Large intestine (tissue), 12 donors: ENCODE measurements at places on chromosomes 4 and X. TPM values are rescaled to one million over a fixed set of nuclear protein-coding genes. Genes with fewer than 3 reads are reported as not detected.

- no peaks in the 10 kb centered on the region for H3K36me3 ChIP-seq
- H3K27ac ChIP-seq, result no peak overlapping the region
- peak; percentile 74 for DNase-seq
Observed at GRCh38 chr4:52641854-52642563, 17.1 kb downstream of the USP46 start.

GRCh38 chr4:7756561-7757355 is 182.9 kb downstream of the AFAP1 start:
- peaks cover 29% of the 10 kb centered on the region for H3K36me3 ChIP-seq
- H3K4me1 ChIP-seq, result no peaks in the 10 kb centered on the region
- no peak overlapping the region for H3K27ac ChIP-seq
- no peak overlapping the region for H3K4me3 ChIP-seq
- H3K27me3 ChIP-seq, result no peaks in the 10 kb centered on the region
- no peak for DNase-seq

NAA11 gene
- polyA plus RNA-seq, result 0.09 TPM

GRCh38 chr4:55830716-55831115 is 11.1 kb downstream of the EXOC1L start:
- peaks cover 4% of the 10 kb centered on the region for H3K27me3 ChIP-seq
- H3K4me1 ChIP-seq, result no peaks in the 10 kb centered on the region
- H3K4me3 ChIP-seq, result no peak overlapping the region

GRCh38 chr4:123380728-123381716 is 15.6 kb upstream of the SPRY1 start:
- H3K4me1 ChIP-seq, result peaks cover 2% of the 10 kb centered on the region
- H3K27me3 ChIP-seq, result no peaks in the 10 kb centered on the region
- no peak for DNase-seq
- no peak overlapping the region for H3K27ac ChIP-seq
- H3K4me3 ChIP-seq, result no peak overlapping the region

CCSER1 gene
- 9.5 TPM for polyA plus RNA-seq

CPLX1 gene
- polyA plus RNA-seq, result 2.8 TPM

GABRE gene
- 47.5 TPM for polyA plus RNA-seq

DNA sequence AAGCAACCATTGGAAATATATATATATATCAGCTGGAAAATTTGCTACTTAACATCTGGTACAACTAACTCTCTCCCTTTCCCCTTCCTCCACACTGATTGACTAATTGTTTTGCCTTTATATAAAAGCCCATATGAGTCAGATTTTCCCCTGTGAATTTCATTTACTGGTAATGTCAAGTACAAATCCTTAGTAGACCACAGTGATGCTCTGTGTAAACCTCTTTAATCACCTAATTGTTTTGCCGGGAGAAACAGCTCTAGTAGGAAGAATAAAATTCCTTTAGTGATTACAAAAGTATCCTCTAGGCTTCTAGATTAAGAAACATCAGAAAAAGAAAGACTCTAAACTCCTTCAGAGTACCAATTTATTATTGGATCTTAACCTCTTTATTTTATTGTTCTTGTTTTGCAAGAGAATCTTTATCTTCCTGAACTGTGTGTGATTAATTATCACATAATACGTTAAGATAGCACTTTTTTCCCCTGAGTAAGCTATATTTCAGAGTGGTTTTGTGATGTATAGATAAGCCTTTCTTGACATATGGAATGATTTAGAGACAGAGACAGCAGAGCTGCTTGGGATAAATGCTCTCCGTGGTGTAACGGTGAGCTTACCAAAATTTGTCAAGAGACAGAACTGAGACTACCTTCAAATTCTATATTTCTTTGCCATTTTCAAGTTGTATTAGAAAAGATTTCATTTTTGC is 1606.4 kb upstream of the TENM3 start:
- DNase-seq, result no peak
- no peaks in the 10 kb centered on the region for H3K4me1 ChIP-seq
- H3K27ac ChIP-seq, result no peak overlapping the region
- peaks cover 2% of the 10 kb centered on the region for H3K27me3 ChIP-seq
- H3K4me3 ChIP-seq, result no peak overlapping the region

GAGE12F gene
- not detected for polyA plus RNA-seq

DNA sequence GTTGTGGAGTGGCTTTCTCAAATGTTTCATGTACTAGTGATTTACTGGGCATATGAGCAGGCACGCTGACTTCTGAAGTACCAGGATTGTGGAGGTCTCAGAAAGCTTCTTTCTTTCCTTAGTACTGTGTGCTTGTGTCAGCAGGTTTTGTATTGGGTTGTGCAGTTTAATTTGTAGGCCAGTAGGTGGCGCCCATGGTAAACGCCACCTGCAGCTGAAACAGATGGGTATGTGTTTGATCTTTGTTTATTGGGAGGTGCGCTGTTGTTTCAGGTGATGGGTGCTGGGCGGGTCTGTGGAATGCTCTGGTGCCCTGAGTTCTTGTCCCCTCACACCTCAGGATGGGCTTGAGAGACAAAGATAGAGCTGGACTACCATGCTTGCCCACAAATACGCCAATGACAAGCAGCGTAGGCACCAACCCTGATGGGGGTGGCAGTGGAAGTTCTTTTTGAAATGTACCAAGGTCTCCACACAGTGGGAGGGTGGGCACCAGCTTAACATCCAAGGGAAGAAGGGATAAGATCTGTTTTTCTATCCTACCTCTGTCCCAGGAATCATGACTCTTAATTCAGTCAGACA is 141.5 kb downstream of the RPS6KA6 start:
- H3K4me3 ChIP-seq, result no peak overlapping the region
- DNase-seq, result peak; percentile 26
- no peak overlapping the region for H3K27ac ChIP-seq
- H3K36me3 ChIP-seq, result no peaks in the 10 kb centered on the region

DNA sequence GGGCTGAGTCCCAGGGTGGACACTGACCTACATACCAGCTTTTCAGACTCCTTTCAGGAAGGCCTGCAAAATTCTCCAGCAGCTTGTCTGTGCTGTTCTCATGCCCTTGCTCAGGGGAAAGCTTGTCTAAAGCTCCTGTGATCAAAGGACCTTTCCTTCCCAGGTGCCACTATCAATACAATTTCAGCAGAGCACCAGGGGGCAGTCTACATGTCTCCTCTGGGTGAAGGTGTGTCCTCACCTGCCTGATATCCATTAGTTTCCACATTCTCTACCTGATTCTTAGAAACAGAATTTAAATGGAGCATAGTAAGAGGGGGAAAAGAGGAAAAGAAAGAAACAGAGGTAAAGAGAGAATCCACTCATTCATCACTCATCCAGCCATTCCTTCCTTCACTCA is 114.2 kb downstream of the PPARGC1A start:
- H3K4me1 ChIP-seq, result no peaks in the 10 kb centered on the region
- no peaks in the 10 kb centered on the region for H3K36me3 ChIP-seq
- no peak overlapping the region for H3K27ac ChIP-seq
- no peak overlapping the region for H3K4me3 ChIP-seq
- no peaks in the 10 kb centered on the region for H3K27me3 ChIP-seq

GRCh38 chr4:159105761-159106243 is 2.9 kb downstream of the RAPGEF2 start:
- peaks cover 6% of the 10 kb centered on the region for H3K27me3 ChIP-seq
- H3K36me3 ChIP-seq, result no peaks in the 10 kb centered on the region
- DNase-seq, result no peak
- H3K4me3 ChIP-seq, result peak overlapping the region; percentile 98
- no peak overlapping the region for H3K27ac ChIP-seq

ZNF185 gene
- polyA plus RNA-seq, result 4.4 TPM

DNA sequence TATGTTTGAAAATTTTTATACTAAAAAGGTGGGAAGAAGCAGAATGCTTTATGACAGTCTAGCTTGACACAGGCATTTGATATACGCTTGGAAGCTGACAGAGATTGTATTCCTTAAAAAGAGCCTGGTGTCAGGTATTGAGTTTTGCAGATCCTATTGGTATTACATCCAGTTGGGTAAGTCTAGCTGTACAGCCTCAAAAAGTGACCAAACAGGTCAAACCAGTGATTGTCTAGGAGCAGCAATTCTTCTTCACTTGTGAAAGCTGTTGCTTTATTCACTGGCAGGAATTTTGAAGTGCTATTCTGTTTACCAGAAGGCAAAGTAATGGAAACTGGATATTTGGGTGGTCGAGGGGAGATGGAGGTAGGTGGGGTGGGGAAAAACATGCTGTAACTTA is 77.5 kb downstream of the UCHL1 start:
- H3K27ac ChIP-seq, result no peak overlapping the region
- no peaks in the 10 kb centered on the region for H3K27me3 ChIP-seq
- no peak overlapping the region for H3K4me3 ChIP-seq
- DNase-seq, result no peak
- no peaks in the 10 kb centered on the region for H3K36me3 ChIP-seq

DNA sequence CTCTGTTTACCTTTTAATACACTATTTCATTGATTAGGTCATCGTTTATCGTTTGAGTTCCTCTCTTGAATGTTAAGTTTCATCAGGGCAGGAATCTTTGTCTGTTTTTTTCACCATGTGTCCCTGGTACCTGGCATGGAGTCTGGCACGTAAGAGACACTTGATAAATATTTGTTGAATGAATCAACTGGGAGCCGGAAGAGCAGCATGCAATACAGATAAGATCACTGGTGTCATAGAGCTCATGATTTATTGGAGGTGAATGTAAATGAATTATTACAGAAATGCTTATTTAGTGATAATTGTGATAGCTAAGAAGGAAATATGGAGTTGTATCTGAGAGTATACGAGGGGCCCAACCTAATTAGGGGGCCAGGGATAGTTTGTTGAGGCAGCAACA is 62.8 kb downstream of the UCHL1 start:
- no peaks in the 10 kb centered on the region for H3K4me1 ChIP-seq
- no peak overlapping the region for H3K27ac ChIP-seq
- DNase-seq, result no peak
- no peak overlapping the region for H3K4me3 ChIP-seq
- H3K36me3 ChIP-seq, result no peaks in the 10 kb centered on the region

DNA sequence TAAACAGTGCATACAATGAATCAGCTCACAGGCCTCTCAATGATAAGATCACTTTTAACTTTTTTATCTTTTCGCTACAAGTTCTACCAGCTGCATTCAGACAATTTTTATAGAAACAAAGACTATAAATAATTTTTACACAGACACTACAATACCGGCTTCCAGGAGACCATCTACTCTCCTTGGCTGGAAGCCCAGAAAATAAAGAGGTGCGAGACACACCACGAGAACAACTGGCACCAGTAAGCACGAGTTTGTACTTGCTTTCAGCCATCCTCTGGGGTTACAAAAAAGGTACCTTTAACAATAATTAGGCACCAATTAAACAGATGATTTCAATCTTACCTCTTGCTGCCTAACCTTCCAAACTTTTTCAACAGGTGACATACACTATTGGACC is 11.2 kb upstream of the PRDX4 start:
- H3K4me3 ChIP-seq, result no peak overlapping the region
- no peaks in the 10 kb centered on the region for H3K27me3 ChIP-seq
- H3K27ac ChIP-seq, result no peak overlapping the region
- no peaks in the 10 kb centered on the region for H3K36me3 ChIP-seq
- no peak for DNase-seq
- H3K4me1 ChIP-seq, result no peaks in the 10 kb centered on the region

GRCh38 chrX:65502618-65503017 is 32.0 kb downstream of the LAS1L start:
- no peak for DNase-seq
- no peaks in the 10 kb centered on the region for H3K4me1 ChIP-seq
- H3K27me3 ChIP-seq, result no peaks in the 10 kb centered on the region
- H3K36me3 ChIP-seq, result no peaks in the 10 kb centered on the region
- no peak overlapping the region for H3K27ac ChIP-seq

ELF2 gene
- 42.4 TPM for polyA plus RNA-seq

CLDN22 gene
- polyA plus RNA-seq, result not detected

- H3K27me3 ChIP-seq, result no peaks in the 10 kb centered on the region
- no peak for DNase-seq
- no peak overlapping the region for H3K4me3 ChIP-seq
- H3K4me1 ChIP-seq, result no peaks in the 10 kb centered on the region
- no peak overlapping the region for H3K27ac ChIP-seq
- no peaks in the 10 kb centered on the region for H3K36me3 ChIP-seq
Observed at GRCh38 chr4:113823291-113823659, 61.7 kb upstream of the CAMK2D start.

MAGEA6 gene
- polyA plus RNA-seq, result not detected

DNA sequence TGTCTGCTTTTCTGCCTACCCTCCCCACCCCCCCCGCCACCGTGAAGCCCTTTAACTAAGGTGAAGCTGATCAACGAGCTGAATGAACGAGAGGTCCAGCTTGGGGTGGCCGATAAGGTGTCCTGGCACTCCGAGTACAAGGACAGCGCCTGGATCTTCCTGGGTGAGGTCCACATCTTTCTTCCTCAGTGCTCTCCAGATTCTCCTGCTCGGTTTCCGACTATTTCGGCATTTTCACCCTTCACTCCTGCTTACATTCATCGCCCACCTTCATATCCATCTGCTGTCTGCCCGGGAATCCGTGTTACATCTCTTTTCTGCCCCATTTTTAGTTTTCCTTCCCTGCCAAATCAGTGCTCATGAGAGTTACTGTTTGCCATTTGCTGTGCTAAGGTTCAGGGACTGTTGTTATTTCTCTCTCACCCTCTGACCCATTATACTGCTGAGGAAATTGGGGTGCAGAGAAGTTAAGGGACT is 459 bp downstream of the RBMX2 start:
- H3K27me3 ChIP-seq, result no peaks in the 10 kb centered on the region
- H3K4me1 ChIP-seq, result no peaks in the 10 kb centered on the region
- no peak for DNase-seq
- peaks cover 6% of the 10 kb centered on the region for H3K36me3 ChIP-seq

PDGFC gene
- 23.5 TPM for polyA plus RNA-seq

DNA sequence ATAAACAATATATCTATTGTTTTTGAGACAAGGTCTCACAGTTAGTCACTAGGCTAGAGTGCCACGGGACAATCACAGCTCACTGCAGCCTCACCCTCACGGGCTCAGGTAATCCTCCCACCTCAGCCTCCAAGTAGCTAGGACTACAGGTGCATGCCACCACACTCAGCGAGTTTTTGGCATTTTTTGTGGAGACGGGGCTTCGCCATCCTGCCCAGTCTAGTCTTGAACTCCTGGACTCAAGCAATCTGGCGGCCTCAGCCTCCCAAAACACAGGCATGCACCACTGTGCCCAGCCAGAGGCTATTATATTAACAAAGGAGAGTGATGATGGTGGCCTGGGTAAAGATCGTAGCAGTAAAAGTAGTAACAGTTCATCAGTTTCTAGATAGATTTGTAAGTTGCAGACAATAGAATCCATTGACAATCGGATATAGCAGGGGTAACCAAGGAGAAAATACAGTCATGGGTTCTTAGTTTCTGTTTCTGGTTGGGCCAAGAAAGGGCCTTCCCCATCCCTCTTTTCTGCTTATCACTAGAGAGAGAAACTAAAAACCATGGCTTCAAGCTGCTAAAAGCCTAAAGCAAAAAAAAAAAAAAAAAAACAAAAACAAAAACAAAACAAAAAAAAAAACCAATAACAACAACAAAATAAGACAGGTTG is 60.6 kb downstream of the ANXA10 start:
- DNase-seq, result no peak
- no peaks in the 10 kb centered on the region for H3K4me1 ChIP-seq
- H3K27ac ChIP-seq, result no peak overlapping the region
- no peaks in the 10 kb centered on the region for H3K27me3 ChIP-seq
- H3K36me3 ChIP-seq, result no peaks in the 10 kb centered on the region
- no peak overlapping the region for H3K4me3 ChIP-seq

- no peaks in the 10 kb centered on the region for H3K27me3 ChIP-seq
- H3K4me1 ChIP-seq, result no peaks in the 10 kb centered on the region
- H3K27ac ChIP-seq, result no peak overlapping the region
- no peak for DNase-seq
- H3K4me3 ChIP-seq, result no peak overlapping the region
- no peaks in the 10 kb centered on the region for H3K36me3 ChIP-seq
Observed at GRCh38 chr4:162865102-162865501, 301.6 kb downstream of the NAF1 start.

GRCh38 chrX:129875669-129876068 is 30.3 kb upstream of the UTP14A start:
- no peak overlapping the region for H3K4me3 ChIP-seq
- no peak for DNase-seq
- no peaks in the 10 kb centered on the region for H3K36me3 ChIP-seq
- H3K4me1 ChIP-seq, result no peaks in the 10 kb centered on the region
- H3K27me3 ChIP-seq, result no peaks in the 10 kb centered on the region
